Activated T-cell treated with anti-CD3 and anti-CD28 coated beads, Interleukin-2, amount 50 U/mL, for 72 hours (primary cell): ENCODE measurements at places on chromosomes 5 and 9. TPM values are rescaled to one million over a fixed set of nuclear protein-coding genes. Genes with fewer than 3 reads are reported as not detected.

VCP gene
- 190 TPM for total RNA-seq

- DNase-seq: no peak
Observed at GRCh38 chr5:137122075-137122474, 377.1 kb downstream of the SPOCK1 start.

GRCh38 chr9:108272349-108272899, 583.4 kb downstream of the ACTL7B start:
- no peak for DNase-seq

DNA sequence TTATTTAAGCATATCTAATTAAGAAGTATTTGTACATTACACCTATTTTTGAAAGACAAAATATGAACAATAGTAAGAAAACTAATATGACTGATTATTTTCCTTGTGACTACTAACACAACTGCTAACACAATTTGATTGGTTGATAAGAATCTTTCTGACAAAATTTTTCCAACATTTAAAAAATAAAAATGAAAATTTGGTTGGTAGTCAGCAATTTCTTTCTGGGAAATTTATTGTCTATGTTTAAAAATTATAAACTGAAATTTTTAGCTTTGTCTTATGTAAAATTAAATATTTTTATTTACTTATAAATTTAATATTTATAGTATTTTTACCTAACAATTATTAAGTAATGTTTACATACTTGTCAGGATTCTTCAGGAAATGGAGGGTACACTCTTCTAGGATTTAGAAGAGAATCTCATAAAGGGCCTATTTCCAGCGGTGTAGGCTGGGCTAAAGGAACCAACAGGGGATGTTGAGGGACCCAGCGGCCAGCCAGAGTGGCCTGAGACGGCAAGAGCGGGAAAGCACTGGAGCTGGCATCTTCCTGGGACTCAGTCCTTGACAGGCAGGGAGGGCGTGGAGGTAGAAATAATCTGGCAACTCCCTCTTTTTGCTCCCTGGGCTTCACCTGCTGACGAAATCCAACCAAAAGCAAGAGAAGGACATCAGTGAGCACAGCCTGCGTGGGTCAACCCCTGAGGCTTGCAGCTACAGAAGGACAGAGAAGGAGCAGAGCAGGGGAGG, 14.7 kb upstream of the FAM120A start:
- DNase-seq: no peak

- DNase-seq: no peak
Observed at GRCh38 chr9:132012704-132013357, 66.8 kb downstream of the MED27 start.
